ENCODE measurements at places on chromosomes 6 and 20.

DNA sequence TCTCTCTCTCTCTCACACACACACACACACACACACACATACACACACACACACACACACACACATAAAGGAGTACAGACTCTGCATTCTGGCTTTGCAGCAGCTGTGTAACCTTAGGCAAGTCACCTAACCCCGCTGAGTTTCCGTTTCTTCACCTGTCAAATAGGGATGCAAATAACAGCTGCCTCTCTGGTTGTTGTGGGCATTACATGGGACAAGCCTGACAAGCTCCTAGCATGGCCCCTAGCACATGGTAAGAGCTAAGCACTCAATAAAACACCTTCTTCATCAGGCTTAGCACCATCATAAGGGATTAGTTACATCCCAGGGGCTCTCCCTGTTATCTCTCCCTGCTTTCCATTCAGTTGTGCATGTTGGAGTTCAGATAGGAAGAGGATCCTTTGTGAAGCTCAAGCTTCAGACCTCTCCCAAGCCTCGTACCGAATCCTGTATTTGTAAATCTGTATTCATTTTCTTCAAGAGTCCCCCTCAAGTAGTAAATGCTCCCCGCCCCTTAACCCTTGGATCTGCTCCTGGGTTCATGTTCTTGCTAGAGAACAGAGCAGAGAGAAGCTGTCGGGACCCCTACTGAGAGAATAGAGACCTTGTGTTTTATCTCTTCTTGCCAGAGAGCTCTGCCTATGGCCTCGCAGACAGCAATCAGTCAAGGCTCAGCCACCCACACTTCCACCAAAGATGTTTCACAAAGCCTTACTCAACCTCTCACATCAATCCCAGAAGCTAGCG, 2.2 kb downstream of the SLC13A3 start:
- no peak for DNase-seq

- DNase-seq, result no peak
Measured at GRCh38 chr6:145848541-145848940, 33.9 kb upstream of the FBXO30 start.

- DNase-seq, result no peak
Measured at GRCh38 chr20:63031251-63032014, 24.7 kb upstream of the BHLHE23 start.

- no peak for DNase-seq
Measured at GRCh38 chr6:85752602-85753001, 109.9 kb upstream of the SYNCRIP start.

- DNase-seq, result no peak
Measured at GRCh38 chr6:148069256-148069655, 273.4 kb upstream of the SASH1 start.

DNA sequence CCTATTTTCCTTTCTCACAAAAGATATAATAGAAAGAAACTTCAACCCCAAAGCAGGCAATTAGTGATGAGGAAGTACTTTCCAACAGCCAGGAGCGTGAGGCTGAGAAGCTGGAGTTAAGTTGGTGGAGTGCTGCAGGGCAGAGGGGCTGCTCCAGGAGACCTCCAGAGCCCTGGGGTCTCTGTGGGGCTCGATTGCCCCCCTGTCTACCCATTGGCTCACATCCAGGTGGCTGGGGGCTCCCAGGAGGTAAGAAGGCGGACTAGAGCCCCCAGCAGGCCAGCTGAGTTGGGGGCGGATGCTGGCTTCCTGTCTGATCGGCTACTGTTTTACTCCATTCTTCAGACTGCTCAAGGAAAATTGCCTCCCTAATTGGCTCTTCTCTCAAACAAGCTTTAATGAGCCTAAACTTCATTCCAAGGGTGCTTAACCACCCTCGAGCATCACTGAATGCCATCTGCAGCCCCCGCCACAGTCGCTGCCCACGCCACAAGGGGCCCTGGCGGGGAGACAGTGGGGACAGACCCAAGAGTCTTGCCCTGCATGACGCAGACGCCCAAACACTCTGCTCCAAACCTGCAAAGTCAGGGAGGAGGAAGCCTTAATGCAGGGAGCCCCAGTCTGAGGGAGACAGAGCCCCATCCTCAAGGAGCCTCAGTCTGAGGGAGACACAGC, 78.6 kb downstream of the MDGA1 start:
- no peak for DNase-seq

- DNase-seq, result no peak
Measured at GRCh38 chr6:157223511-157223910, 99.8 kb downstream of the TMEM242 start.

DNA sequence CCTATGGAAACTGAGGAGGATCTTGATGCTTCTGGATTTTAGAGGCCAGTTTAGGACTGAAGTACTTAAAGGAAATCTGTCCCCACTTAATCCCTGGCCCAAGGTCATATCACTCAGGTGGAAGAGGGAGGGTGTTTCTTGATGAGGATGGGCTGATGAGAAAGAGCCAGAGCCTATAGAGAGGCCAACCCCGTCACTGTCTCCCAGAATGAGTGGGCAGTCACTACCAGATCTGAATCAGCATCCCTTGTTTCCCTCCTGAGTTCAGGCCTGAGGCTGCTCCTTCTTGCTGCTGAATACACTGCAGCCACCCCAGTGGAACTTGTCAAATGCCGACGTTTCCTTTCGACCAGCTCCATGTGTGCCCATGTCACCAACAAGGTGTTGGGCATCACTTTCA, 14.8 kb downstream of the ARMC12 start:
- DNase-seq, result no peak

- DNase-seq, result no peak
Measured at GRCh38 chr6:21219856-21220255, 373.7 kb upstream of the SOX4 start.

DNA sequence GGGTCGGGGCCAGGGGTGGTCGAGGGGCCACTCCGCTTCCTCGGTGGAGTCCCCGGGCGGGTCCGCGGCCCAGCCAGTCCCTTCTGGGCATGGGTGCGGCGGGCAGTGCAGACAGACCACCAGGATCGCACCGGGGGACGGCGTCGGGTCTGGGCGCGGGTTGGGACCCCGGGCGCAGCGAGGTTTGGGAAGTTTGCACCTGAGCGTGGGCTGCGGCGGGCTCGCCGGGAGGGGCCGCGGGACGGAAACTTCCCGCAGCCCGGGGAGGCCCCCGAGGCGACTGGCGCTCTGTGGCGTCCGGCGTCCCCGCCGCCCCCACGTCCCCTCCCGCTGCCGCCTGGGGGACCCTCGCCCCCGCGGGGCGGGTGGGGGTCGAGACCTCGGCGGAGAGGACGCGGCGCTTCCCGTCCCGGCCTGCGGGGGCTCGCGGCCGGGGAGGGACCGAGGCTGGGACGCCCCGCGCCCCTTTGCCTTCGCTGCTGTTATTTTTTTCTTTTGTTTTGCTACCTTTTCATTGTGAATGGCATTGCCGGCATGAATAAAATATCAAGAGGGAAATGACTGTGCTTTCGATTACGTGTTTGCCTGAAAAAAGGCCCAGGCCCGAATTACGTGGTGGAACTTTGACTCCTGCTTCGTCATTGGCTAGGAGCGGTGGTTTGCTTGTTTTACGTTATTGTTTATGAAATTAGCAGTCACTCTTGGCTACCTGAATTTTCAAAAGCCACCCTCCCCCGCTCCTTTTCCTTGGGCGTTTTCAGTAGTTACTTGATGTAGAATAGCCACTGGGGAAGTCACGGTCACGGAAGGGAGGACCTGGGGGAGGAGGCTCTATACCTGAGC, 703 bp downstream of the SNX9 start:
- no peak for DNase-seq

DNA sequence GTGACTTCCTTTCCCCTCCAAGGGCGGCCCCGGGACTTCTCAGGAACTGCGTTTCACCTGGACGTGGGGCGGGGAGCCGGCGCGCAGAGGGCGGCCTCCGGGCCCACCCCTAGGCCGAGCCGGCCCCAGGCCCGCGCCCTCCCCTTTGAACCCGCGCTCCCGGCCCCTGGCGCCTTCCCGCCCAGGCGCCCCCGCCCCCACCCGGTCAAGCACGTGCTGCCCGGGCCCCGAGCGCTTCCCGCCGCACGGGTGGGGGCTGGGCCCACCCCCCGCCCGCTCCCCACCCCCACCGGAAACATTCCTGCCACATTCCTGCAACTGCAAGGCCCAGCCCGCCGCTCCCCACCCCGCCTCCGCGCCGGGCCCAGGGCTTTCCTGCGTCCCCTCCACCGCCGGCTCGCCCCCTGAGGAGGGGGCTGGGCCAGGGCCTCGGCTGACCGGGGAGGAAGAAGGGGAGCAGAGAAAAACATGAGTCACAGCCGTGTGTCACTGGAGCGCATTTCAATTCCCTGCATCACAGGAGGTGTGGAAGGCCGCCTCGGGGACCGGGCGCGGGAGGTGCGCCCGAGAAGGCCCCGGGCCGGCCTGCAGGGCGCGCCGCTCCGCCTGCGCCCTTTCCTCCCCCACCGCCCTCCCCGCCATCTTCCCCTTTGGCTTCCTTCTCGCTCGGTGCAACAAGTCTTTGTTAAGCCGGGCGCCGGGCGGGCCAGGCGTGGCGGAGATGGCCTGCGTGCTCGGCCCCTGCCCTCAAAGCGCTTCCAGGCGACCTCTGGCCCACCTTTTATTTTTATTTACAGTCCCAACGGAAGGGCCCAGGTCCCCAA, 1.2 kb upstream of the HMGA1 start:
- DNase-seq, result no peak

GRCh38 chr6:145814035-145814500, 527 bp downstream of the FBXO30 start:
- DNase-seq, result no peak

DNA sequence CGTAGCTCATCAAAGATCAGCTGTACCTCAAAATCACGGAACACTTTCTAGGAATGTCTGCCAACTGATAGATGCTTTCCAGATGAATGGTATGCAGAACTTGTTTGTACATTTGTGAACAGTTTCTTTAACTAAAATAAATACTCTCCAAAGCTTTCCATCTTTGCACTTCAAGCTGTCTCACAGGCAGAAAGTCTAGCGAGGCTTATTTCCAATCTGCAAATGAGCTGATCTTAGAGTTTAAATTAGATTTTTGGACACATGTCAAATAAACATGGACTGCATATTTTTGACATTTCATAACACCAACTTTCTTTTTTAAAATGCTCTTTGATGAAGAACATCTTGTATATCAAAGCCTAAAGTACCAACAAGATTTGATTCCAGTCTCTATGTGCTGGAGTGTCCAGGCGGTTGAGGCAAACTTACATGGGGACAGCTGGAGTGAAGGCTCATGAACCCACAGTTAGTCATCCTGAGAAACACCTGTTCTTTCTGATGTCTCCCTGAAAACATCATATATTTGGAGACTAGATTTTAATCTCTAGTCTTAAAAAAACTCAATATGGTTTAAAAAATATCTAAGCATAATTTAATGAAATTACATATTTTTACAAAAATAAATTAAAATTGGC, 268.6 kb upstream of the AGPAT4 start:
- no peak for DNase-seq

DNA sequence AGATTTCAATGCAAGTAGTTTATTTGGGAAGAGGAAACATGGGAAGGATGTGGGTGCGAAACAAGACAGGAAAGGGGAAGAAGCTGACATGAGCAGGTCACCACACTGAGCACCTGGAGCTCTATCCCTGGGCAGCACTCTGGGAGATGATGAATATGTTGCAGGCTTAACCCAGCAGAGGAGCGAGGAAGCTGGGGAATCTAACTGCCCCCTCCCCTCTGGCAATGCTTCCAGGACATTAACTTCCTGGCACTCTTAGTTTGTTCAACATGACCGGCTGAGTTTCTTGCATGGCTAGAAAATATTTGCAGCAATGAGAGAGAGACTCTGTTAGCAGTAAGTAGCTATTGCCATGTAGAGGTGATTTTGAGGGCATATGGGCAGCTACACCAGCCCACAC, 4.9 kb upstream of the ADA start:
- DNase-seq, result no peak

- no peak for DNase-seq
Measured at GRCh38 chr6:16476861-16477260, 238.5 kb downstream of the GMPR start.

DNA sequence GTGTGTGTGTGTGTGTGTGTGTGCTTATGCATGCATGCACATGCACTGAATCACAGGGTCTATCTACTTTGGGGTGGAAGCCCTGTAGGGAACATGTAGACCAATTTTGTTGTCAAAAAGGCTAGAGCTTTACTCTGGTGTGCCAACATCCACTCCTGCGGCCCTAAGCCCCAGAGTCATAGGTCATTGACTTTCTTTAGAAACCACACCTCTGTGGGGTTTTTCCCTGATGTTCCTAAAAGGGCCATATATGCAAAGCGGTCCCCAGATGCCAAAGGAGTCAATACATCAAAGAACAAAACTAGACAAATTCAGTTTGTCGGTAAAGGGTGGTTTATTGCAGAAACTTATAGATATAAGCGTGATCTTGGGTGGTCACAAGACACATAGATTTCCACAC, 29.8 kb upstream of the SLC2A12 start:
- DNase-seq, result no peak

DNA sequence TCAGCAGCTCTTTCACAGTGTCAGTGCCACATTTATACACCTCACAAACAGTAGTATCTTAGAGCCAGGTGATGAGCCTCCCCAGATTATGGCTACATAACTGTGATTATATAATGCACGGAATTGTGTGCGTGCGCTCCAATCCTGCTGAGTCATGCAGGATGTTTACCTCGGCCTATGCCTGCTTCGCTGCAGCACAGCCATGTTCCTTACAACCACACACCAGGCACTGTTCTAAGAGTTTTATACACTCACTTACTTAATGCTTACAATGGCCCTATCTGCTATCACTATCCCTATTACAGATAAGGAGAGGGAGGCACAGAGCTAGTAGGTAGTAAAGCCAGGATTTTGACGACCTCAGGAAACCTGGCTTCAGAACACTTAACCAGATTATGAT, 7.3 kb downstream of the ZKSCAN3 start:
- no peak for DNase-seq

- no peak for DNase-seq
Measured at GRCh38 chr6:147003186-147003585, 201.0 kb upstream of the STXBP5 start.

DNA sequence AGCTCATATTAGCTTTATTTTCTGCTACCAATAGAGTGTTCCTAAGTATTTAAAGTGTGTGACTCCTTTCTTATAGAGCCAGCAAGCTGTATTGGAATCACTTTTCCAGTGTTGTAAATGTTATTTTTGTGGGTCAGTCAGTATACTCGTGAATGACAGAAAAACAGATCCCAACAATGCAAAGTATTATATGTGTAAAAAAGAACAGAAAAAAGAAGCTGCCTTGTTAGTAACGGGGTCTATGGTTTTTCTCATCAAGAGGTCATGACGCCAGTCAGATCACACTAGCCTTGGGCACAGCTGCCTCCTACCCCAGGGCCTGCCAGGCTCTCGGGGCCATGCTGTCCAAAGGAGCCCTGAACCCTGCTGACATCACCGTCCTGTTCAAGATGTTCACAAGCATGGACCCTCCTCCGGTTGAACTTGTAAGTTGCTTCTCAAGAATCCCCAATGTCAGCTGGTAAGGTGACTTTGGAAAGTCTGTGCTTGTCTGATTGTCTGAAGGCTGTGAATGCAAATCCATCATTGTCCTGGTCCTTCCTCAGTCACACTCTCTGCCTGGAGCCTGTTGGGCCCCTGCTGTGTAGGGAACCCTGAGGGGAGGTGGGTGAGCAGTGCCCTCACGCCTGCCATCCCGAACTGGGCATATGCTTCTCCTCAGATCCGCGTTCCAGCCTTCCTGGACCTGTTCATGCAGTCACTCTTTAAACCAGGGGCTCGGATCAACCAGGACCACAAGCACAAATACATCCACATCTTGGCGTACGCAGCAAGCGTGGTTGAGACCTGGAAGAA, 9.8 kb downstream of the NELFCD start:
- no peak for DNase-seq

Data from HS-27A (cell line).